ENCODE measurements at places on chromosomes 1 and 21.

DNA sequence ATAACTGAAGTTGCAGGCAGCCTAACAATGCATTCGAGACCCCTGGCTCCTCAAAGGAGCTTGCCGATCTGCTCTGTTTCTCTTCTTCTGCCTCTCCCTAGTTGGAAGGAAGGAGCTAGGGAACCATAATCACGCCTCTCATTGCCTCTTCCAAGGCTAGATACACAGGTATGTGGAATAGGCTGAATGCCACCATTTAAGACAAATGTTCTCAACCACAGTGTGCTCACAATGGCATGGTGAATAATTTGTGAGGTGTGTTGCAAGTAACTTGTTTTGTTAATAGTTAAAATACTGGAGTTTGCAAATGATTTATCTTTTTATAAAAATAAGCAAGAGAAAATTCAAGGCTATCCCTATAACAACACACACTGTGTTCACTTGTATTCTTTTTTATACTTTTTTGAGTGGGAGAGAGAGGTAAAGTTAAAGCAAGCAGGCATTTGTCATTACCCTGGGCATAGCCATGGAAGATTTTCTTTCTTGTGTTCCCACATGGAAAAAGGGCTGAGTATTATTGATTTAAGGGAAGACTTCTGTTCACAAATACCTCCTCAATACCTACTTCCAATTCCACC lies 45.4 kb upstream of the SYT6 start:
- DNase-seq, result no peak

GRCh38 chr1:100775483-100775882 lies 55.9 kb downstream of the VCAM1 start:
- no peak for DNase-seq

DNA sequence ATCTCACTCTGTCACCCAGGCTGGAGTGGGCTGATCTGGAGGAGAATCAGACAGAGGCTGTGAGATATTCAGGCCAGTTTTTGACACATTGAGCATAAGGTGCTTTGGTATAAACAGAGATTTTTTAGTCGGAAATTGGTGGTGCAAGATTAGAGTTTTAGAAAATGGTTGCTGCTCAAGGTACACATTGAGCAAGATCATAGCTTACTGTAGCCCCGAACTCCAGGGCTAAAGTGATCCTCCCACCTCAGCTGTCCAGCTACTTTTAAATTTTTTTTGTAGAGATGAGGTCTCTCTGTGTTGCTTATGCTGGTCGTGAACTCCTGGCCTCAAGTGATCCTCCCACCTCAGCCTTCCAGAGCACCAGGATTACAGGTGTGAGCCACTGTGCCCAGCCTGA lies 43.9 kb upstream of the USP1 start:
- no peak for DNase-seq

GRCh38 chr1:93559045-93559444 lies 111.1 kb downstream of the FNBP1L start:
- no peak for DNase-seq

- no peak for DNase-seq
These were observed 35.5 kb upstream of the SLC19A2 start for GRCh38 chr1:169521226-169521625.

GRCh38 chr1:166133857-166134256 lies 32.9 kb downstream of the FAM78B start:
- DNase-seq, result no peak

GRCh38 chr1:67149179-67149770 lies 14.5 kb upstream of the C1orf141 start:
- peak; percentile 24 for DNase-seq

DNA sequence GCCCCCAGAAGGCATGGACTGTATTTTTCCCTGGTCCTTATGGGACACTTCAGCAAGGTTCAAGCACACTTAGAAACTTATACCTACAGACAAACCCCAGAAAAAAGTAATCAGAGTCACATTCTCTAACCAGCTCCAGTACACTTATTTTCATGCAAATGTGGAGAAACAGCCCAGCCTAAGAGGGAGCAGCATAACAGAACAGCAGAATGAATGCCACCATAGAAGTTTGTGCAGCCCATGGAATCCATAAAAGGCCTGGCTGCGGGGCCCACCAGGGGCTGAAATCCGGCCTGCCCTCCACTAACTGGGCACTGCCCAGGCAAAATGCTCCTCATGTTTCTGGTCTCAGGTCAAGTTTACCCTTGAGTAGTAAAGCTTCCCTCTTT lies 60.4 kb upstream of the ATP1A1 start:
- DNase-seq, result no peak

DNA sequence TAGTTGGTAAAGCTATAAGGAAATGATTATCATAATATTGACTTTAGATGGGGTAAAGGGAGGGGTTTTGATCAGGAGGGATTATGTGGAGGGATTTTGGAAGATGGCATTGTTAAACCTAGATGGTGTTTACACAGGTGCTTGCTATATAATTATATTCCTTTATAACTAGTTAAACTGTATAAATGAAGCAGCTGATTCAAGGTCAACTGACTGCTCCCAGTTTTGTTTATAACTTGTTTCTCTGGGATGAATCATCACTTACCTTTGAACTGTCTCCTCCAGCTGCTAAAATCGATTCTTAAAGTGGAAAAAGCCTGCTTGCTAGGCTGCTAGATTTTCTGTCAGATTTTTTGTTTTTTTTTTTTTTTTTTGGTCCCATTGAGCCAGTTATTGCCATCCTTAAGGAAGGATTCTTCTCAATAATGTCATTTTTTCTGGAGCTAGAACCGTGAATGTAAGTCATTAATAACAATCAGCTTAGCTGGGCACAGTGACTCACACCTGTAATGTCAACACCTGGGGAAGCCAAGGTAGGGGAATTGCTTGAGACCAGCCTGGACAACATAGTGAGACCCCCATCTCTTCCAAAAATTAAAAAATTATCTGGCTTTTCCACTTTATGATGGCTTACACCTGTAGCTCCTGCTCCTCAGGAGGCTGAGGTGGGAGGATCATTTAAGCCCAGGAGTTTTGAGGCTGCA lies 153.2 kb downstream of the PIK3R3 start:
- DNase-seq, result no peak

DNA sequence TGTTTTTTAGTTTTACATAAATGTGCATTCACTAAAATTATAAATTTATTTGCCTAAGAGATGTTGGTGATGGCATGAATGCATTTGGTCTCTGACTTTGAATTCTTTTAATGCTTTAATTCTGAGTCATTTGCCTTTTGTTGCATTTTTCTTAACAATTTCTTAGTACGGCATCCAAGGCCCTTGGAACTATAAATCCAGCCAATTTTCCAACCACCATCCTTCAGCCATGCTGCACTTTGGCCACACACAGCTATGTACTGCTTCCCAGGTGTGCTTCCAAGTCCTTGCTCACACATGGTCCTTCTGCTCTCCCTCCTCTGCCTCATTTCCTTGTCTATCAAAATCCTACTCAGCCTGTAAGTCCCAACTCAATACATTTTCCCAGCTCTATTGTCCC lies 161.0 kb downstream of the DHRS3 start:
- no peak for DNase-seq

- no peak for DNase-seq
These were observed 97.4 kb upstream of the GFI1 start for GRCh38 chr1:92583821-92584760.

DNA sequence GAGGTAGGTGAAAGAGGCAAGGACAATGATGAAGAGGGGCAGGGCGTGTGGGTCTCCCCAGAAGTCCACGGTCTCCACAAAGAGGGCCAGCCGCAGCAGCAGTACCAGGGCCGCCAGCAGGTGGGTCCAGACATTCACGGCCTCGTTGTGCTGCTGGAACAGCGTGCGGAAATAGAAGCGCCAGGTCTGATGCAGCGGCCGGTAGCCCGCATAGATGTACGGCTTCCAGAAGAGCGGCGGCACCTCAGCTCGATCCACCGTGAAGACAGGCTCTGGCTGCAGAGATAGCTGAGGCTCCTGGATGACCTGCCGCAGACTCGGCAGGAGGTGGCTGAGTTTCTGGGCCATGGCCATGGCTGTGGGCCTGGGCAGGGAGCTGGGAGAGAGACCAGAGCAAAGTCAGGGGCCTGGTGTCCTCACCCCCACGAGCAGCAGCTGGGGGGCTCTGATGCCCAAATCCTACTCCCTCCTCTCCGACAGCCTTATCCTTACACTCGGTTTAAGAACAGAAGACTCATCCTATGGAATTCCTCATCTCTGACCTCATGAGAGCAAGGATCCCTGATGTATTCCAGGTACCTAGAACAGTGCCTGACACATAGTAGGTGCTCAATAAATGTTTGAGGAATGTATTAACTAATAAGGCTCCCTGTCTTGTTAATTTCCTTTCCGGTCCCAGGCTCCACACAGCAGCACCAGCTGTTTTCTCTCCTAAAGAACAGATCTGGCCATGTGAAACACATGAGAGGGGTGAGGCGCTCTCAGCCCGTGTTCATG lies 4.4 kb upstream of the AUNIP start:
- DNase-seq, result no peak

- no peak for DNase-seq
These were observed 23.7 kb downstream of the ATP1A1 start for GRCh38 chr1:116396769-116397168.

DNA sequence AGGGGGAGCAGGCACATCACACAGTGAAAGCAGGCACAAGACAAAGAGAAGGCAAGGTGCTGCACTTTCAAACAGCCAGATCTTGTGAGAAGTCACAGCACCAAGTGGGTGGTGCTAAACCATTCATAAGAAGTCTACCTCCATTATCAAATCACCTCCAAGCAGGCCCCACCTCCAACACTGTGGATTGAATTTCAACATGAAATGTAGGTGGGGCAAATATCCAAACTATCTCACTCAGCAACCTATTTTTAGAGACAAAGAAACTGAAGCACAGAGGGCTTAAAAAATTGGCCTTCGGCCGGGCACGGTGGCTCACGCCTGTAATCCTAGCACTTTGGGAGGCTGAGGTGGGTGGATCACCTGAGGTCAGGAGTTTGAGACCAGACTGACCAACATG lies 90.4 kb downstream of the UBE2U start:
- no peak for DNase-seq
